ENCODE measurements at places on chromosomes 12 and 14.
A peak's percentile ranks its signal among the peaks of the same experiment; 100 is the strongest.

- DNase-seq, result no peak
Measured at GRCh38 chr14:89078021-89078795, 253.8 kb downstream of the TTC8 start.

GRCh38 chr14:72146241-72146640, 214.0 kb downstream of the RGS6 start:
- no peak for DNase-seq

- DNase-seq, result no peak
Measured at GRCh38 chr14:29757711-29758233, 169.9 kb downstream of the PRKD1 start.

- DNase-seq, result no peak
Measured at GRCh38 chr14:63472986-63473788, 70.0 kb downstream of the PPP2R5E start.

- DNase-seq, result no peak
Measured at GRCh38 chr12:119100933-119101332, 77.8 kb upstream of the HSPB8 start.

DNA sequence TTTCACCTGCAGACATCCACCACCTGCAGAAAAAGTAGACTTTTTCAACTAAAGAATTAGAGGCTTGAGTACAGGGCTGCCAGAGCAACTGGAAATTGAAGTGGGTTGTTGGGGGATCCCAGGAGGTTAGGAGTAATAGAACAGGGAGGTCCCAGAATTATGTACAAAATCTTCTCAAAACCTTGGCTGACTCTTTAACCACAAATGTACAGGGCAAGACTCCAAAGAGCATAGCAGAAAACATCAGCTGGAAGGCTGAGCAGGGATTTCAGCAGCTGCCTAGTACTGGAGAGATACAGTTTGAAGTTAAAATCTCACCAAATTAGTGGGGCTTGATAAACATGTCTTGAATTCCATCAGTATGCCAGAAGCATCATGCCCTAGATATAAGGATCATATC, 191.6 kb downstream of the CRADD start:
- peak; percentile 51 for DNase-seq

- no peak for DNase-seq
Measured at GRCh38 chr12:43806737-43807072, 588 bp upstream of the TWF1 start.

DNA sequence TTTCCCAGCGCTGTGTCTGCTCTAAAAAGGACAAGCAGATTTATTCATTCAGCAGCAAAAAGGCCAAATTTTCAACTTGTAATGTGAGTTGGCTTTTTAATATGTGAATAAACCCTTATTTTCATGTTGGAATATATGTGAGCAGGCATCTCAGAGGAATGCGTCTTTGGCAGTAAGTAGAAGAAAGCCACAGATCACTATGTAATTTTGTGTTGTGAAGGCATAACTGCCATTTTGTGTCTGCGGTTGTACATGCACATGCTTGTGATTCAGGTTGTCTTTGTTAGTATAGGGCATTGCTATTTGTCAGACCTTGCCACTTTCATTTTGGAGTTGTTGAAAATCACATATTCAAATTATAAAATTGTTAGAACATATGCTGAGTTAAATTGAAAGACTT, 398.8 kb upstream of the RGS6 start:
- DNase-seq, result no peak

GRCh38 chr12:1552911-1553491, 41.4 kb downstream of the FBXL14 start:
- peak; percentile 90 for DNase-seq

- peak; percentile 91 for DNase-seq
Measured at GRCh38 chr14:36981832-36982529, 190.4 kb downstream of the SLC25A21 start.

- DNase-seq, result no peak
Measured at GRCh38 chr14:104319491-104320241, 181.3 kb downstream of the KIF26A start.

- DNase-seq, result peak; percentile 85
Measured at GRCh38 chr12:59040656-59041055, 120.4 kb upstream of the LRIG3 start.

DNA sequence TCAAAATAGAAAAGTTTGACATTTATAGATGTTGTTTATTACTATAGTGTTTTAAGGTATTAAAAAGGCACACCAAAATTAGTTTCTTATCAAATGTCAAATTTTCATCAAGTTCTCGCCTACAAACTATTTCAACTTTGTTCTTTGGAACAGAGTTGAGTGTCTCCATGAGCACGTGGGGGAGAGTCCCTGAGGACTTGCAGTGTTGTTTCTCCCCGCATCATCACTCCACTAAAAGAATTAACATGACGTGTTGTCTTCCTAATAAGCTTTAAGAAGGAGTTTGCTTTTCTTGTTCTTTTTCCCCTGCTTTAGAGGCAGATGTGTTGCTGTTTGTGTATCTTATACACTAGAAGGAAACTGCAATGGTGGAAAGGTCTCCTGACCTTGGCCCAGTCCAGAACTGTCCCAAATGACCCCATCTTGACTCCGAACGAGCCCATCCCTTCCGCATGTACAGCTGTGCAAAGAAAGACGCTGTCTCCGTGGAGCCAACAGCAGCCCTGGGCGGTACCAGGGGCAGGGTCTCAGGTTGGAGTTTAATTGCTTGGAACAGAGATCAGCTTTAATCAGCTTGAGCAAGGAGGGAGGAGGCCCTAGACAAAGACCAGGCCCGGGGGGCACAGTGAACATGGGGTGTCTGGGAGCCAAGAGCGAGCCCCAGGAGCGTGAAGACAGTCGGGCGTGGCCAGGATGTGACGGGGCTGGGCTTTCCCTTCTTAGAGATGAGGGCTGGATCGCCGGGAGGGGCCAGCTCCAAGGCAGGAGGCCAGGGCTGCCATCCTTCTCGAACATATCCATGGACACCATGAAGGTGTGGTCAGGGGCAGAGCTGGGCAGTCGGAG, 215.4 kb upstream of the RTL1 start:
- DNase-seq, result no peak

DNA sequence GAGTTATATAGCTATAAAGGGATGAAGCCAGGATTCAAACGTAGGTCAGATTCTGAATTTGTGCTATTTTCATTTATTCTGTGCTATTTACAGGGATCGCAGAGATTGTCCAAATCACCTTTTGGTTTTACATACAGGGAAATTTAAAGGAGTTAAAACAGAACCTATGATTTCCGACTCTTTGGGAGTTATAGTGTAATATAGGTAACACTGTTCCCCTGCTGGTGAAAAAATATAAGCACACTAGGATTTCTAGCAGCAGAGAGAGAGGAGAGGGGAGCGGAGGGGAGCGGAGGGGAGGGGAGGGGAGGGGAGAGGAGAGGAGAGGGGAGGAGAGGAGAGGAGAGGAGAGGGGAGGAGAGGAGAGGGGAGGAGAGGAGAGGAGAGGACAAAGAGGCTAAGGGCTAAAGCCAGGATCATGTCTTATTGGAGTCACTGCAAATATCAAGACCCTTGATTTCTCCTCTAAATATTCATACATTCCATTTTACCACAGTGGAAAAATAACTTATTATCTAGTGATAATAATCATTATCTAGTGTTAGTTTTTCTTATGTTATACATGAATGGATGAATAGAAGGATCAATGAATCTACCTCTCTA, 46.2 kb upstream of the KCNH5 start:
- no peak for DNase-seq

DNA sequence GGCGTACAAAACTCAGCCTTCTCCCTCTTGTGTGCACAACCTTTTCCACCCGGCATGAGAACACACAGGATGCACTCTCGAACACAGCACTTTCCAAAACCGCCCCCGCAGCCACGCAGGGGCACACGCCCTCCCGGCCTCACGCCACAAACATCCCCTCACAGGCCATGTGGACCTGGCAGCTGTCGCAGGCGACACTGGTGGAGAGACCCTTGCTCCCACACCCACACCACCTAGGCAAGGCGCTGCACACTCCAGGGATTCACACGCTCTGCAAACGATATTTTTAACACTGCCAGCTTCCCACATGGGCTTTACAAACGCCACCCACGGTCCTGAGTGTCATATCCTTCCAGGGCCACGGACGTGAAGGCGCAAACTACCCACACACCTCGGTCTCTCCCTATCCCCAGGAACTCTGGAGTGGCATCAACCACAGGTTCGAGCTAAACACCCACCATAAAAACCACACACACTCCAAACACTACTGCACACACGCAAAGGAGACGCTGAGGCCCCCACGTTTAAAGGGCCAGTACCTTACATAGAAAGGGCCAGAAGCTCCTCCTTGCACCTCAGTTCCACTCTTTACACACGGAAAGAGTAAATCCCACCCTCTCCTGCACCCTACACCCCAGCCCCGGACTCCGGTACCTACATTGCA, 12.4 kb upstream of the ITGB7 start:
- DNase-seq, result peak; percentile 44

DNA sequence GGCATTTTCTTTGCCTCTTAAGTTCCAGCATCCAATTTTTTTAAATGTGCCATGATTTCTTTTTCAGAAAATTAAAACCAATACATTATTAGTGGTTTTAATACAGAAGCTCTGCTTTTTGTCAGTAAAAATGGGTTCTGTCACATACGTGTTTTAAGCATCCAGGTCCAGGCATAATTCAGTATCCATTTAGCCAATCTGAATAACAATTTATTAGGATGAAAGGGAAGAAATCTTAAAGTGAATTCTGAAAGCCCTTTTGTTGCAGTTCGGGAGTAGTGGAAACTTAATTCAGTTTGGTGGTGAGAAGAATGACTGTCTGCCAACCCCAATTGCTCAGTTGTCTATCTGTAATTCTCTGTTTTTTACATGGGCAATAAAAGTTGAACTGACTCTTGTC, 7.2 kb downstream of the XPOT start:
- no peak for DNase-seq

DNA sequence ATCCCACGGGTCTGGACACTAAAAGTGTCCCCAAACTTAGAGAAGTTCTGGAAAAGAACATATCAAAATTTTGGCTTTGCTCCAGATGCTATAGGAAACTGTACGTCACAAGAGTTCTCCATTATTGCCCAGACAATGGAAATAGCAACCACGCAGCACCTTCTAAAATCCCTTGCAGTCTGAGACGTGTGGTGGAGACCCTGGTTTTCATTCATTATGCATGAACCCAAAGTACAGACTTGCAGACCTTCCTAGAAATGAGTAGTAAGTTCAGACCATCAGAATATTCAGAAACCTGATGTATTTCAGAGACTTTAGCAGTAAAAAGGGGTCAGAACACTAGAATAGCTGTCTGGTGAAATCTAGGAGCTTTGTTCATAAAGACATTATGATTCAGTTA, 50.0 kb upstream of the BCL2L14 start:
- no peak for DNase-seq

GRCh38 chr12:131090274-131091210, 136.8 kb downstream of the ADGRD1 start:
- no peak for DNase-seq

- peak; percentile 5 for DNase-seq
Measured at GRCh38 chr12:84772281-84772680, 140.3 kb downstream of the SLC6A15 start.

GRCh38 chr12:131135786-131136538, 182.3 kb downstream of the ADGRD1 start:
- DNase-seq, result no peak

- DNase-seq, result no peak
Measured at GRCh38 chr12:93208011-93208410, 169.7 kb upstream of the NUDT4 start.

DNA sequence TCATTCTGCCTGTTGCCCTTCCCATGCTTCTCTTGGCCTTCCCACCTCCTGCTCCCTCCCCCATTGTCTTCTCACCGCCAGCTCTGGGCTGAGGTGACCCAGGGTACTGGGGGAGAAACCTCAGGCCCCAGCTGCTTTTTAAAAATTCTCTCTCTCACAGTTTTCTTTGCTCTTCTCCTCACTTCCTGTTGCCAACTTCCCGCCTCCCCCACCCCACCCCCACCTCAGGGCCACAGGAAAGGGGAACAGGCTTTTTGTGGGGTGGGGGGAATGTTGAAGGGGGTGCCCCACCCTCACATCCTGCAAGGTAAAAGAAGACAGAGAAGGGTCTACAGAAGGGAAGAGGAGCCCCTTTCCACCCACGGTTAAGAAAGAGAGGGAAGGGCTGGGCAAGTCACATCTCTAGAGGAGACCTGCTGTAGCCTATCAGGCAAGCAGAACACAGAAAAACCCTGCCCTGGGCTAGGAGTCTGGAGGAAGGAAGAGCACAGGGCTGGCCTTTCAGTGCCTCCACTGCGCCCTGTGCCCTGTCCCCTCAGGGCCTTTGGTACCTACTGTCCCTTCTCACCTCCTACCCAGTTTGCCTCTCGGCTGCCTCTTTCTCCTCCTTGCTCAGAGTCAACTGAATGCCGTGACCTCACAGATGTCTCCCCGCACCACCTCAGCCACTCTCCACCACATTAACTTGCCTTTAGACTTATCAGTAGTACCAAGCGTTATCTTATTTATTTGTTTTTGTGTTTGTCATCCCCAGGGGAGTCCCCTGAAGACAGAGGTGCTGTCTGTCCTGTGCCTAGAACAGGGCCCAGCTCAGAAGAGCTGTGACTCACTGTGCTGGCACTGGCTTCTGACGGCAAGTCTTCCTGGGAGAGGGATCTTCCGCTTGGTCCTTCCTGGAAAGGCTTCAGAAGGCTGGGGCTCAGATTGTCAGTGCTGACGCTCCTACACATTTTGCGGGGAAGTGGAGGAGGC, 1.7 kb downstream of the ARHGAP9 start:
- DNase-seq, result no peak

DNA sequence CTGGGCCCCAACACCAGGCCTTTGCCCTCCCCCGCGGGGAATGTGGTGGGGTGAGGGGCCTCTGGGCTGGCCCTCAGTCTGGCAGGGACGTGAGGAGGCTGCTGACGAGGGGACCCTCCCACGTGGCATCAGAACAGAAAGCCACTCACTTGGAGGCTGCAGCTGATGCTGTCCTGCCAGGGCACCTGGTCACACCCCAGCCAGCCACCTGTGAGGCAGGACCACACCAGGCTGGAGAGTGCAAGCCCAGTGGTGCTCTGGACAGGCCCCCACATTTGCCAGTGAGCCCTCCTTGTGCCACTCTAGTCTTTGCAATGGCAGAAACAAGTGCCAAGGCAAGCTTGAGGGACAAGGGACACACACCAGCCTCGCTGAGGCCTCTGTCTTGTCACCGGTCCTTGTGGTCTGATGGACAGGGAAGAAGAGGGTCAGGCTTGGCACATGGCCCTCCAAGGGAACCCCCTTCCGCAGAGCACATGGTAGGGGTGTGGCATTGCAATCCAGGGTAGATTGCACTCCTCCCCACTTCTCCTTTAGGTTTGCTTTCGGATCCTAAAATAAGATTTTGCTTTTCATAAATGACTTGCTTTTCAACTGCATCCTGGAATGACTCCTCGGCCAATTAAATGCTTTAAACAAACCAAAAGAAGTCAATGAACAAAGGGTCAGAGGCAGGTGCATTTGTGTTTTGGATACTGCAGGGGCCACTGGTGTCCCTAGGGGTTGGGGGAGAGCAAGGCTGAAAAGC, 53.7 kb downstream of the CCDC88C start:
- DNase-seq, result no peak

GRCh38 chr12:56749359-56749758, 2.8 kb downstream of the PRIM1 start:
- DNase-seq, result no peak

Measured in HCEC 1CT (cell line).